Cortex of kidney (tissue), 1 donor: ENCODE measurements at places on chromosomes 4 and X.

- DNase-seq: no peak
Measured at GRCh38 chrX:9897761-9898161, 69.4 kb upstream of the CLDN34 start.

- DNase-seq: no peak
Measured at GRCh38 chr4:17238633-17239032, 273.3 kb downstream of the QDPR start.

DNA sequence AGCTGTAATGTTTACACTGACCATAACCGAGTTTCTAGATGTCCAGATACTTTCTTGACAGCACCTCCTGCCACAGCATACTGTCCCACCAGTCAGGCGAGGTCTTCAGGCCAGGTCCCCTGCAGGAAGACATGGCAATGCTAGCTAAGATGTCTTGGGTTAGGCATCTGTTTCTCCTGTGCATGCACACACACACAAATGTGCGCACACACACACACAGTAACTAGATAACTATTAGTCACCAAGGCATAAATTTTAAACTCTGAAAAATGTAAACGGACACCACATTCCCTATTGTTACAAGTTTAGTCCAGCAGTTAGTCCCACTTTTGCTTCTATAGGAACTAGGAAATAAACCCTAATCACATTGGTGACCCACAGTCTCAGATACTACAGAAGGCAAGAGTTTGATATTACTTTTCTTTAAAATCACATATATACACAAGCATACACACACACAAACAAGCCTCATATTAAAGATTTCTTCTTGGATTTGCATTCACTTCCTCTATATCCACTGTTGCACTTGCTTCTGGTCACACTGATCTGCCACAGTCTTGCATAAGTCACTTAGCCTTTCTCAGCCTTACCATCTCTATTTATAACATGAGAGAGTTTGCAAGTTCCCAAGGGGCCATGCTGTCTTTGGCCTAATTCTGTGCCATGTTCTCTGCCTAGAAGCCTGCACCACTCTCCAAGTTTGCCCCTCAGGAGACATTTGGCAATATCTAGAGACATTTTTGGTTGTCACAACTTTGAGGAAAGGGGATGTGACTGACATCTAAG lies 32.2 kb downstream of the IL21 start:
- DNase-seq: no peak

- DNase-seq: no peak
Measured at GRCh38 chr4:52948057-52948423, 85.9 kb downstream of the RASL11B start.

DNA sequence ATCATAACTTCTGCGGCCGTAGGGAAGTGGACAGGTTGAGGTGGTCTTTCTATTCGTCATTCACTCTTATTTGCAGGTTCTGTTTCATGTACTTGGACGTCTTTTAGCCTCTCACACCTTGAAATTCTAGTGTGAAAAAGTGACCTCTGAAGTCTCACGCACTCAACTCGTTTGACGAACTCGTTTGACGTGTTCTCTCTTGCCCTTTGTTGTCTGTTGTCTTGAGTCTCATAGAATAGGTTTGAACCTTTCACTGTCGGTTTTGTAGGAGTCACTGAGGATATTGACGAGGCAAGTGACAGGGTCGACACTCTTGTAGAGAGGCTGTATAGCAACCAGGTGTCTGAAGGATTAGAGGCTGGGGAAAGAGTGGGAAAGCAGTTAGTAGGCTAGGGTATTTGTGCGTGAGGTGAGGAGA lies 1.1 kb upstream of the PGRMC2 start:
- no peak for DNase-seq

GRCh38 chr4:11368701-11369115 lies 60.0 kb downstream of the HS3ST1 start:
- no peak for DNase-seq
